ENCODE measurements at places on chromosomes 12 and 14.

DNA sequence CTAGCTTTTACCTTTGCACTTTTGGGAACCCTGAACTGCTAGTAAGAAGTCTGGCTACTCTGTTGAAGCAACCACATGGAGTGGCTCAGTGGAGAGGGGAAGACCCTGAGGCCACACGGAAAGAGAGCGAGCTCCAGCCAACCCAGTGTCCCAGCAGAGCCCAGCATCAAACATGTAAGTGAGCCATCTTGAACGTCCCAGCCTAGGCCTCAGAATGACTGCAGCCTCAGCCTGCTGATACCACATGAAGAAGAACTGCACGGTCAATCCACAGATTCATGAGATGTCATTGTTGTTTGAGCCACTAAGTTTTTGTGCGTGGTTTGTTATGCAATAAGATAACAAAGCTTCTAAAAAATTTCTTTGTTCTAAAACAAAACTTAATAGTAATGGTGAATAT lies 40.2 kb downstream of the TFCP2 start:
- no peak for DNase-seq

- no peak for DNase-seq
These were observed 4.9 kb upstream of the CMA1 start for GRCh38 chr14:24513009-24513408.

- no peak for DNase-seq
These were observed 3.2 kb downstream of the CD69 start for GRCh38 chr12:9757433-9758025.

- DNase-seq: no peak
These were observed 403 bp downstream of the ATN1 start for GRCh38 chr12:6928022-6928702.

GRCh38 chr12:42663621-42664020 lies 74.1 kb upstream of the PRICKLE1 start:
- DNase-seq: no peak

GRCh38 chr12:1594006-1594260 lies 448 bp downstream of the FBXL14 start:
- DNase-seq: no peak

DNA sequence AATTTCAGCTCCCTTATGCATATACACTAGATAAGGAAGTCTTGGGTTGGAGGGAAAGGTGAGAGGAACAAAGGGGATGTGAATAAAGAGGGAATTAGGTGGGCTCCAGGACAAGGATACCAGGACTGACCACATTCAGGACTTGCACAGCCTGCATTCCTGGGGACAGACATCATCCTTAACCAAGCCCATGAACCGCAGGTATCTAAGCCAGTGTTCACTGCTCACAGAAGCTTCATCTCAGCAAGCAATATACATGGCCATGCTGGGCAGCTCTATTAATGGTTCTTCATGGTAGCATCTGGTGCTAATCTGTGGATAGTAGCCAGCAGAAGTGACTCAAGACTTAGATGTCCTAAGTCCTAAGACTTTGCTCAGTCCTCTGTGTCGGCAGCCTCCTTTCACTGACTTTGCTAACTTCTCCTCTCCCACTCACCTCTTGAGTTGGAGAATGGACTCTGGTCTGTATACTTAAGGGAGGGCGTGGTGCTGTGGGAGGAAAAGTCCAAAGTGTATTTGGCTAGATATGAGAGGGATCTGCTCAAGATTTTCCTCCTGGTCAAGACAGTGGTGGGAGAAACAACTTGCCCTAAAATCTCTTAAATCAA lies 136.1 kb downstream of the ASCL1 start:
- no peak for DNase-seq

DNA sequence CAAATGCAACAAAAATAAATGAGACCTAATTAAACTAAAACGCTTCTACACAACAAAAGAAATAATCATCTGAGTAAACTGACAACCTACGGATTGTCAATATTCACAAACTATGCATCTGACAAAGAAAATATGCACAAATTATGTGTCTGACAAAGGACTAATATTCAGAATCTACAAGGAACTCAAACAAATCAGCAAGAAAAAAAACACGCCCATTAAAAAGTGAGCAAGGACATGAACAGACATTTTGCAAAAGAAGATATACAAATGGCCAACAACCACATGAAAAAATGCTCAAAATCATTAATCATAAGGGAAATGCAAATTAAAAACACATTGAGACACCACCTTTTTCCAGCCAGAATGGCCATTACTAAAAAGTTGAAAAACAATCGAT lies 37.0 kb downstream of the BLTP3B start:
- DNase-seq: no peak

DNA sequence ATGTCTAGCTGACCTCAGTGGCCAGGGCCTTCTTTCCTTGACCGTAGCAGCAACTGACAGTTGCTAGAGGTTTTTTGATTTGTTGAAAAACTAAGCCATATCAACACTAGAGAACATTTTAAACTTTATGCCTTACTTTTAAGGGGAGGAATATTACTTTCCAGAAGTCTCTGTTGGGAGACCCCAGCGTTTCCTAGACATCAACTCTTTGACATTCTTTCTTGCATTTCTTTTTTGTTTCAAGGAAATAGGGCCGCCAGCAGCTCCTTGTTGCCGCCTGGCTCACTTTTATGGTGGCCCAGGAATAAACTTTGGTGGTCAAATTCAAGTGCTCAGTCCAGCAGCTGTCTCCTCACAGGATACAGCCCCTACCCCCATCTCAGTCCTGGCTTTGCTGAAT lies 2.5 kb upstream of the HOXC11 start:
- DNase-seq: no peak
